ENCODE measurements at places on chromosomes 5 and 9.

DNA sequence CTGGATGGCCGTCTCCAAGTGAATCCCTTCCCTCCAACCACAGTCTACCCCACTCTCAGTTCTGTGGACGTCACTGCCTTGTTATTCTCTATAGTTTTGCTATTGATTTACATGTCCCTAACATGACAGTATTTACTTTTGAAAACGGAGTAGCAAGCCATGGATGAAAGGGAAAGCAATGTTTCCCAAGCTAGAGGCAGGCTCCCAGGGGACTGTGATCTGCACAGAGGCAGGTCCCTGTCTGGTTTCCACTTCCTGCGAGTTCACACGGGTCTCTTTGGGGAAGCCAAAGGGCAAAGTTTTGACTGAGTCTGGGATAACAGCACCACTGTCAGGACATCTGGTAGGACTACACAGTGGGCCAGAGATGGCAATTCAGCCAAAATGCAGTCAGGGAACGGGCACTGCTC is 12.7 kb downstream of the C9orf153 start:
- DNase-seq: no peak

DNA sequence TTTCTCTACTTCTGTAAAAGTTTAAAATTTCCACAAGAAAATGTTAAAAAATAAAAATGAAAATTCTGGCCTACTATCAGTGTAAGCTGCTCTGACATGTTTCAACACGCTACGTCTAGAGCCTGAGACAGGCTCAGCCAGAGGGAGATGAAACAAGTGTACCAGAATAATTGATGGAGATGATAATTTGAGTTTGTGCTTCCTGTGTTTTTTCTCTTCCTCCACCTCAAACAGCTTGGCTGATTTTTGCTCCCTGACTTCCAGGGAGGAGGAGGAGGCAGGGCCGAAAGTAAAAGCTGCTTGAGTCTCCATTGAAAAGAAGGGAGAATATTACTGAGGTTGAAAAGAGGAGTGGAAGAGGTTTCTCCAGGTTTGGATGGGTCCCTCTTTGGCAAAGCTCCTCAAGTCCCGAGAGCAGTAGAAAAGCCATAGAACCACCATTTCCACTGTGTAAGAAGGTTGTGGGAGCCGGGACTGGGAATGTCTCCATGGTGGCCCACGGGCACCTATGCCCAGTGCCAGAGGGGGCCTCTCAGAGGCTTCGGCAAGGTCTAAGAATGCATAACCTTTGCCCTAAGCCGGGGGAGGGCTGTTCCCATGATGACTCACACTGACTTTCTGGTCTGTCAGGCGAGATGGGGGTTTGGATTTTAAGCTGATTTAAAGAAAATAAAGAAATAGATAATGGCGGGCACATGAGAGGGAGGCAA is 95.1 kb downstream of the HRH2 start:
- no peak for DNase-seq

DNA sequence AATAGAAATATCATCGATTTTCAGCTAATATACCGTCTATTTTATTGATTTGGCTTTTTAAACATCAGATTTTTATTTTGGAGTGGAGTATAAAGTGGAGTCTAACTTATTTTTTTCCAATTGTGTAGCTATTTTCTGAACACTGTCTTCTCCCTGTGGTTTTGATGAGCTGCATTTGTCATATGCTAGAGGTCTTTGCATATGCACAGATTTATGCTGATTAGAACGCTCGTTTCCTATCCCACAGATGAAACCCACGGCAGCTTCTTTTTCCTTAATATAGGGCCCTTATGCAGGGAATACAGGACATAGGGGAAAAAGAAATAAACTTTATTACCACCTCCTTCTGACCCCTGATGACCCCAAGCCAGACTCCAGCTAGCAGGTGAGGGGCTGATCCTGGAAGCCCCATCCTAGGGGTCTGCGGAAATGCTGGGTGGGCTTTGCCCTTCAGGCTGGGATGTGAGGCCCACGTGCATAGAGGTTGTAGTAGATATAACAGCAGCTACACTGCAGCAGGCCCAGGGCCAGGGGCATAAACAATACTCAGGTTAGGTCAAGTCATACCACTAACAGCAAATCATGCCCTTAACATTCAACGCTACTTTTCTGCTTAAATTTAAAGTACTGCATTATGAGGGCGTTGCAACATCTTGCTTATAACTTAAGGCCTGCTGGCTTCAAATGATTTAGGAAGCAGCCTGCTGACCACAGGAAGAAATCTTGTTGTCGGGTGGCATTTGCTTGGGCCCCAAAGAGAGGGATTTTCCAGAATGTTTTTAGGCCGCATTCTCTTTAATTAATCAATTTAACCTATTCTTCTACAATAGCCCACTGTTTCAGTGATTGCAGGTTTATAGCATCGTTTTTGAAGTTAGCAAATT is 28.5 kb downstream of the MVB12B start:
- DNase-seq: no peak

DNA sequence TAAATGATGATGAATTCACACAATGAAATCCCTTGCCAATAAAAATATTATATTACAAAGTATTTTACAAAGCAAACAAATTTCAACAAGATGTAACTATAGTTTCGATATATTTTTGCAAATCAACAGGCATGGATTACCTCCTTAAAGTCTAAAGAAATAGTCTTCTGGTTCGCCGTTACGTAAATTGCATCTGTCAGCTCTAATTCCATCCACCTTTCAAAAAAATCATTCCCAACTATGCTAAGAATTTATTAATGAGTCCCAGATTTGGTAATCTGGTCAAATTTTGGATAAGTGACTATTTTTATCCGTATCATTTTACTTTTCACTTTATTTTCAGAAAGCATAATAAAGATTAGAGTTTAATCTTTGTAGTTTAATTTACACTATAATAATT is 1984.9 kb downstream of the EFNA5 start:
- DNase-seq: no peak

GRCh38 chr5:82197550-82197949 is 80.6 kb downstream of the RPS23 start:
- no peak for DNase-seq

All from CD4-positive, alpha-beta memory T cell (primary cell).